Pancreas (tissue), 10 donors: ENCODE measurements at places on chromosomes 7 and 10. TPM values are rescaled to one million over a fixed set of nuclear protein-coding genes. Genes with fewer than 3 reads are reported as not detected.

GRCh38 chr10:132044803-132045202 lies 20.9 kb upstream of the JAKMIP3 start:
- no peak overlapping the region for H3K27ac ChIP-seq
- no peak overlapping the region for H3K4me3 ChIP-seq
- no peaks in the 10 kb centered on the region for H3K27me3 ChIP-seq
- no peaks in the 10 kb centered on the region for H3K4me1 ChIP-seq

RSPH10B gene
- total RNA-seq = 0.12 TPM

DNA sequence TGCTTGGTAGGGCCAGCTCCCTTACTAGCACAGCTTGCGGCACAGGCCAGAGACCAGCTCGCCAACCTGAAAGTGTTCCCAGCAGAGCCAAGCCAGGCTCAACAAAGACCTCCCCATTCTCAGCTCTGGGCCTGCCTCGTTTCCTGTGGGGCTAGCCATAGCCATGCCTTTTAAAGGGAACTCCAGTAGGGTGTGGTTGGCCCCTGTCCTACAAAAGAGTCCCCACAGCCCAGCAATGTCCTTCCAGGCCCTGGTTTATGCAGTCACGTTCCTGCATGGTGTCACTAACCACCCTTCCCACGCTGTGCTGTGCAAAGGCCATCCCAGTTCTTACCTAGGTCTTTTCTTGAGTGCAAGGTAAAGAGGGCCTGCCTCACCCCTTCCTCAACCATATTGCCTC lies 87.8 kb upstream of the LRRC4 start:
- no peak for DNase-seq
- H3K4me1 ChIP-seq = no peaks in the 10 kb centered on the region
- H3K27ac ChIP-seq = no peak overlapping the region
- H3K27me3 ChIP-seq = no peaks in the 10 kb centered on the region
- no peak overlapping the region for H3K4me3 ChIP-seq
- H3K36me3 ChIP-seq = no peaks in the 10 kb centered on the region

MCM10 gene
- 0.28 TPM for total RNA-seq

GRCh38 chr10:114166043-114166442 lies 8.0 kb downstream of the CCDC186 start:
- no peak overlapping the region for H3K27ac ChIP-seq
- H3K4me3 ChIP-seq = no peak overlapping the region
- no peak for DNase-seq
- H3K4me1 ChIP-seq = peaks cover 35% of the 10 kb centered on the region
- H3K36me3 ChIP-seq = peaks cover 3% of the 10 kb centered on the region
- H3K27me3 ChIP-seq = no peaks in the 10 kb centered on the region

DNA sequence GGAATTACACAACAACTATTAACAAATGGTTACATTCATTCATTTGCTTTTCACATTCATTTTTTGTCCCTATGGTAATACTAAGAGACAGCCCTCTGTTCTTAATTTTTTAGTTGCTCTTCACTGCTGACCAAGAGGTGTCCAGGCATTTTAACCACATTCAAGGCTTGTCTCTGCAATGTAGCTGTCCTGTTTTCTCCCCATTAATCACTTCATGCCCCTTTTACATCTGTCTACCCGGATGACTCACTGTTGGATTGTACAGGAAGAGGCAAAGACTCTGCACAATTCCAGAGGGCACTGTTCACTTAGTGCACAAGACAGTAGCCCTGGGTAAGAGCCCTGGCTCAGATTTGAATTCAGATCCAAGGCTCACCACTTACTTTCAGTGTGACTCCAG lies 168.5 kb downstream of the NOC3L start:
- H3K4me3 ChIP-seq = no peak overlapping the region
- H3K4me1 ChIP-seq = no peaks in the 10 kb centered on the region
- no peaks in the 10 kb centered on the region for H3K27me3 ChIP-seq
- no peaks in the 10 kb centered on the region for H3K36me3 ChIP-seq

- peak overlapping the region; percentile 34 for H3K27ac ChIP-seq
- DNase-seq = no peak
- no peak overlapping the region for H3K4me3 ChIP-seq
- H3K27me3 ChIP-seq = no peaks in the 10 kb centered on the region
- no peaks in the 10 kb centered on the region for H3K36me3 ChIP-seq
These were observed 3.1 kb downstream of the CYP2W1 start for GRCh38 chr7:985915-986741.

GRCh38 chr7:4882169-4883032 lies 1.1 kb downstream of the RADIL start:
- peak overlapping the region; percentile 28 for H3K4me3 ChIP-seq
- no peaks in the 10 kb centered on the region for H3K36me3 ChIP-seq
- DNase-seq = no peak
- peaks cover 7% of the 10 kb centered on the region for H3K4me1 ChIP-seq
- no peaks in the 10 kb centered on the region for H3K27me3 ChIP-seq
- no peak overlapping the region for H3K27ac ChIP-seq
